ENCODE measurements at places on chromosomes 2 and 18.
A peak's percentile ranks its signal among the peaks of the same experiment; 100 is the strongest.

- peak; percentile 45 for DNase-seq
These were observed 587 bp downstream of the MEIS1 start for GRCh38 chr2:66435549-66435875.

DNA sequence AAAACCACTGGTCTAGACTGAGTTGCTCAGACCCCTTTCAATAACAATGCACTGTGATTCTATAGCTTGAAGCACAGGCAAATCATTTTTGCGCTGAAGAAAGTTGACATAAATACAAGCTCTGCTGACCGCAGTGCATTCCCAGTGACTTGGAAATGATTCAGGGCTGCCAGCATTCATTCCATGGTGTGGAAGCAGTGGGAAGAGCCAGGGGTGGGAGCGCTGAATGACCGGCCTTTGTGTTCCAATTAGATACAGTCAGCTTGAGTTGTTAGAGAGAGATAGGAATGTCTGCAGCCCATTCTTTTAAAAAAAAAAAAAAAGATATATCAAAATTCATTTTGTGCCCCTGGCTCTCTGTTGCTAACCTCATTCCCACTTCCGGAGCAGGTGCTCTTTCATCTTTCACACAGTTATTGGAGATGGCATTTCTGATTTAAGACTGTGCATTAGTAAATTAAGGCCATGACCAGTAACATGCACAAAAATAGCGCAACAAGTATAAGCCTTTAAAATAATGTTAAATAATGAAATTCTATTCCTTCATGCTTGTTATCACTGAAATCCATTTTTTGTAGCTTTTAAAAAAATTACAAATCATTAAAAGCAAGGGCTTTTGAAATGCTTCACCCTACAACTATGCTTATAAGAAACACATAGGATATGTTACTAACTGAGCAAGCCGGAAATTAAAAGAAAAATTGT is 59.4 kb upstream of the CTLA4 start:
- DNase-seq = peak; percentile 72

- DNase-seq = no peak
These were observed 167.6 kb upstream of the TNP1 start for GRCh38 chr2:217027414-217027813.

GRCh38 chr2:113876503-113877387 is 13.1 kb upstream of the ACTR3 start:
- DNase-seq = peak; percentile 82

DNA sequence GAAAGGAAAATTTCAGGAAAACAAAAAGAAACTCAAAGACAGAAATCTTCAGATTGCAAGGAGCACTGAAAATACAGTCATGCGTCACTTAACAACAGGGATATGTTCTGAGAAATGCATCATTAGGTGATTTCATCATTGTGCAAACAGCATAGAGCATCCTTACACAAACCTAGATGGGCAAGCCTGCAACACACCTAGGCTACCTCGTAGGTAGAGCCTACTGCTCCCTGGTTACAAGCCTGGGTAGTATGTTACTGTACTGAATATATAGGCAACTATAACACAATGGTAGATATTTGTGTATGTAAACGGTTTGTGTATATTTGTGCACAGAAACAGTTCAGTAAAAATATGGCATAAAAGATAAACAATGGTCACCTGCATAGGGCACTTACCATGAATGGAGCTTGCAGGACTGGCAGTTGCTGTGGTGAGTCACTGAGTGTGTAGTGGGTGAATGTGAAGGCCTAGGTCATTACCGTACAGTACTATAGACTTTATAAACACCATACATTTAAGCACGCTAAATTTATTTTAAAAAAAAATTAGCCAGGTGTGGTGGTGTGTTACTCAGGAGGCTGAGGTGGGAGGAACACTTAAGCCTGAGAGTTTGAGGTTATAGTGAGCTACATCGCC is 33.4 kb downstream of the SFXN5 start:
- DNase-seq = no peak

DNA sequence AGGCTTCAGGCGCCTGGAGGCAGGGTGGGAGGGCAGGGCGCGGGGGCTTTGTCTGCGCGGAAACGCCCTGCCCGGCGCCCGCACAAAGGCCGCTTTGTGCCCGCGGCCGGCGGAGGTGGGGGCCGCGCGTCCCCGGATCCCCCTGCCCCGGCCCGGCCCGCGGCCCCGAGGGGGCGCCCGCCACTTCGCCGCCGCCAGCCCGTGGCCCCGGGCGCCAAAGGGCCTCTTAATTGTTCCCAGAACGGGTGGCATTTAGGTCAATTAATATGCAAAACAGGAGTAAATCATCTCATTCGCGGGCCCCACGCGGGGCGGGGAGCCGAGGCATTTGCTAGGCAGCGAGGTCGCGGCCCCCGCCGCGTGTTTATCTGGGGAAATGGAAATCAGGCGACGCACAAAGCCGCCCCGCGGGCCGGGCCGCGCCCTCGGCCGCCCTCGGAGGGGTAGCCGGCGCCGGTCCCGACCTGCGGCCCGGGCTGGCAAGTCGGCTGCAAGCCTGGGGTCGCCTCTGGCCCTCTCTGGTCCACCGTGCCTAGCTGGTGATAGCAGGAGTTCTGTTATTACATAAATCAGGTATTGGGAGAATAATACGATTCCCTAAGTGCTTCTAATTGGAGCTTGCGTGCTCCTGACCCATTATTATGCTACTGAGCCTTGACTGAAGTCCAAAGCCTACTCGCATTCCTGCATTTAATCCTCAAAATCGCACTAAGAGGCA is 148.2 kb upstream of the GLI2 start:
- DNase-seq = peak; percentile 47

DNA sequence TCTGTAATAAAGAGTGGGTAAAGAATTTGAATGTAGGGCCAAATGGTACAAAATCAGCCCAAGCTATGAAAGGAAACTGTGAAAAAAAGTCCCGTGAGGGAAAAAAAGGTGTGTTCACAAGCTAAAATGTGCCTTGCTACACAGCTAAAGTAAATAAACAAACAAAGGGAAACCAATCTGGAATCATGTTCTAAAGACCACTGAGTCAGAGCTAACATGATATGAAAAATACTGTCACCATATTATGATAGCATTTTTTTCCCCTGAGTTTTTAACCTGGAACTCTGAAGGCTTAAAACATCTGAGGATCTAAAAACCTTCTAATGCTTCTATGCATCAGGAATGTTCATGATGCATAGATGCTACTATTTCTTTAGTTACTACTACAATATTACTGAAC is 58.8 kb downstream of the SCN1A start:
- DNase-seq = no peak

GRCh38 chr2:201219328-201220096 is 36.6 kb downstream of the CASP10 start:
- peak; percentile 60 for DNase-seq

DNA sequence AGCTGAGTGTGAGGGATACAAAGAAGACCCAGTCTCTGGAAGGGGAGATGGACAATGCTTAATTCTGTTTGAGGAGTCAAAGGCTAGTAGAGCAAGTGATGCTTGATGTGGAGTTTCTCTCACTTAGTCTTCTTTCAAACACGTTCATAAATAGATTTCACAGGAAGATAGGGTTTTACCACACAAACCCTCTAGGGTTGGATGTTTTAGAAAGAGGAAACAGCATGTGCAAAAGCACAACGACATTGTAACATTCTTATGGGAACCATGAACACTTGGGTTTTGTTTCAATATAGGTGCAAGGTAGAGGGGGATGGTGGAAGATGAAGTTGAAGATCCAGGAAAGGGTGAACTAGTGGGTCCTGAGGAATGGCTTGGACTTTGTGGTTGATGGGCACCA is 10.8 kb upstream of the EFEMP1 start:
- DNase-seq = no peak

GRCh38 chr2:241501099-241501541 is 7.3 kb downstream of the STK25 start:
- DNase-seq = no peak

- no peak for DNase-seq
These were observed 580.0 kb downstream of the RNF144A start for GRCh38 chr2:7497178-7497577.

- no peak for DNase-seq
These were observed 500.1 kb downstream of the ARHGAP15 start for GRCh38 chr2:143629340-143629739.

DNA sequence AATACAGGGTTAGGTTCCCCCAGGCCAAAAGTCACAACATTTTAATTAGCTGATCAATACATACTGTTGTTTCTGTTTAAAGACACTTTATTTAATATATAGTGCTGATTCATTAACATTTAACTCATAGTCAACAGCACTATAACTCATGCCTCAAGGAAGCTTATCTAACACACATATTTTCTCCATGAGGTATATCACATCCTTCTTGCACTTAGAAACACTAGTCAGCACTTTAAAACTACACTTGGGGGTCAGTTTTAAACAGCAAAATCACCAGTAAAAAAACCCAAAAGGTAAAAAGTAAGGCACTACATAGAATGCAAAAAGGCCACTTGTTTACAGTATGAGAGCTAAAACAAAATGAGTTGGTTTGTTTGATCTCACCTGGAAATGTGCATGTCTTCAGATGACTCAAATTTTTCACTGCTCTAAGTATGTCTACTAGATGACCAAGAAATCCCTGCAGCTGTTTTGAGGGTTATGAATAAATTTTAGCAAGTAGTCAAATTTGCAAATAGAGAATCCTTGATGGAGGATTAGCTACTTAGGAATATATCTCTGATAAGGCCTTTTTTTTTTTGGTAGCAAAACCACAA is 54.1 kb upstream of the EPB41L5 start:
- DNase-seq = no peak

DNA sequence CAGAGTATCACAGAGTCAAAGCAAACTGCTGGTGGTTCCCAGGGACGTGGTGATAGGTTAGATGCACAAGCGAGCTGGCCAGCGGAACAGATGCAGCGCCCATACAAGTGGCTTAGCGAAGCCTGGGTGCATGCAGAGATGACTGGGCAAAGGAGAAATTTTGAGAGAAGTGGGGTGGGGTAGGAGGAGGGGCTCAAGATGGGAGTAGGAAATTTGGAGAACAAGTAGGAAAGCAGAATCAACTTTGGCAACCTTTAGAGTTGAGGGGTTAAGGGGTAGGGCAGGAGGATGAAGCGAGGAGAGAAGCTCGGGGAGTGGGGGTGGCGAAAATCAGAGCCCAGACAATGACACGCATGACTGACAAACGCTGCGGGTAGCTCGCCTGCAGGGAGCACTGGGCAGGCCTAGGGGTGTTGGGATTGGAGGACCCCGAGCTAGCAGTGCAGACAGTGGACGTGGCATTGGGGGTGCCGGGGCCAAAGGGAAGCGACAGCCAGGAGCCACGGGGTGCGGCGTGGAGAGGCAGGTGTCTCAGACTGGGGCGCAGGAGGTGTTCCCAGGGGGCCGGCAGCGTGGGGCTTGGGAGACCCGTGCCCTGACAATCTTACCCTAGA is 431 bp downstream of the FAM98A start:
- peak; percentile 58 for DNase-seq

DNA sequence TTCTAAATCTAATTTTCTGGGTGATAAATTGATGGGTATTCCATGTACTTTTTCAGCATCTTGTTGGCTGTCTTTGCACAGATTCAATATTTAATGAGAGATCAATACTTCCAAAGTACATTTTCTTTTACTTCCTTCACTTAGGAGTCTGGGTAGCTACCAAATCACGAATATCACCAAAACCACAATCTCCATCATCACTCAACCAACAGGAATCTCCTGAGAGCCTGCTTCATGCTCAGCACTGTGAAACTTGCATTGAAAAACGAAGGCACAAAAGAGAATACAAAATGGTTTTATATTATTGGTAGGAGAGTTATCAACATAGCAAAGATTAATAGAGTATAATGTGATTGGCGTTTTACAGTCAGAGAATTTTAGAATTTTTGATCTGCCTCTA is 261.5 kb upstream of the DSEL start:
- DNase-seq = no peak

- no peak for DNase-seq
These were observed 2.9 kb upstream of the EPAS1 start for GRCh38 chr2:46294176-46294836.

DNA sequence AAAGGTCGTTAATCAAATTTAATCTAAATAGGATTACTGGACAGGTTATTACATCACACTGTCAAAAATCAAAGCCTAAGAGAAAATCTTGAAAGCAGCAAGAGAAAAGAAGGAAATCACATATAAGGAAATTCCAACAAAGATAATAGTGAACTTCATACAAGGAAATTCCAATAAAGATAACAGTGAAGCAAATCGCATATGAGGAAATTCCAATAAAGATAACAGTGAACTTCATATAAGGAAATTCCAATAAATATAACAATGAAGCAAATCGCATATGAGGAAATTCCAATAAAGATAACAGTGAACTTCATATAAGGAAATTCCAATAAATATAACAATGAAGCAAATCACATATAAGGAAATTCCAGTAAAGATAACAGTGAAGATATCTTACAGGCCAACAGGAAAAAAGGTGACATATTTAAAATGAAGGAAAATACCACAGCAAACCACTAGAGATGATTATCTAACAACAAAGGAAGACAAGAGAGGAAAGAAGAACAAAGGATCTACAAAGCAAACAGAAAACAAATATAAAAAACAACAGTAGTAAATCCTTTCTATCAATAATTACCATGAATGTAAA is 787.7 kb downstream of the CCDC85A start:
- no peak for DNase-seq

DNA sequence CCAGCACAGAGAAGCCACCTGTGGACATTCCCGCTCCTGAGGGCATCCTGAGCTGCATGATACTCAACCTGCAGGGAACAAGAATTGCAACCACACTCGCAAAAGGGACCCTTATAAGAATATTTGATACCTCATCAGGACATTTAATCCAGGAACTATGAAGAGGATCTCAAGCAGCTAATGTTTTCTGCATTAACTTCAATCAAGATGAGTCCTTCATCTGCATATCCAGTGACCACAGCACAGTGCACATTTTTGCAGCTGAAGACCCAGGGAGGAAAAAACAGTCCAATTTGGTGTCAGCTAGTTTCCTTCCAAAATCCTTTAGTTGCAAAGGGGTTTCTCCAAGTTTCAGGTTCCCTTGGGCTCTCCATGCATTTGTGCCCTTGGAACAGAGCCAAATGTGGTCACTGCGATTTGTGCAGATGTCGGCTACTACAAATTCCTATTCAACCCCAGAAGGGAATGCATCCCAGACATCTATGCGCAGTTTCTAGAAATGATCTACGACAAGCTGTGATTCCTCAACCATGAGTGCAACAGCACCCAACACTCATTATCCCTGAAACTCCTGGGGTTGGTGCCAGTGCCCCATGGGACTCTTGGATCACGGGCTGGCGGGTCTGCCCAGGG is 23.3 kb upstream of the FHOD3 start:
- DNase-seq = no peak

GRCh38 chr2:145085612-145086011 is 565.7 kb upstream of the ZEB2 start:
- no peak for DNase-seq

Measured in ELF-1 (cell line).